ENCODE measurements at places on chromosomes 3 and 15.

DNA sequence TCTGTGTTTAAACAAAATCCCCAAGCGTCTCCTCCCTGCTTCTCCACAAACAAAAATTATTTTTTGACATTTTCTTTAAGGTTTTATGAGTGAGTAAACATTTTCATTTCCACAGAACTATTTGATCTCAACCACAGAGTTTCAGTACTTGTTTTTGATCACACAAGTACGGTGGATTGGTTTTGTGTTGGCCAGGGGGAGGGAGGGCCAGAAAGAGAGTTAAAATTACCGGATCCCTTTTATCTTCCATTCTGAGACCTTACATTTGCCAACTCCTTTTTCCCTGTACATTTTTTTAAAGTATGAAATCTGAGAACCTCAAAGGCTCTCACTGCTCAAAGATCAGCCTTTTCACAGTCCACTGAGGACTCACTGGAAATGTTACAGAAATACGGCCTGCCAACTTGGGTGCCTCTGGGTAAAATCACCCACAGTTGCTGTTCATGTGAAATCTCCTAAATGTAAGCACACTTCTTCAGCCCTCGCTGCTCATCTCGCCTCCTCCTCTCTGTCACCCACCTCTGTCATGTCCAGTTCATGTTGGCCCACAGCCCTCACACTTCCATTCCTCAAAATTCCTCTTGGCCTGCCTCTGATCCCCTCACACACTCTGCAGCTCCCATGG is 1.7 kb downstream of the HOMER2 start:
- H3K4me3 ChIP-seq: no peak overlapping the region
- no peaks in the 10 kb centered on the region for H3K4me1 ChIP-seq
- no peaks in the 10 kb centered on the region for H3K27me3 ChIP-seq
- DNase-seq: no peak
- no peak overlapping the region for H3K27ac ChIP-seq
- no peaks in the 10 kb centered on the region for H3K36me3 ChIP-seq

DNA sequence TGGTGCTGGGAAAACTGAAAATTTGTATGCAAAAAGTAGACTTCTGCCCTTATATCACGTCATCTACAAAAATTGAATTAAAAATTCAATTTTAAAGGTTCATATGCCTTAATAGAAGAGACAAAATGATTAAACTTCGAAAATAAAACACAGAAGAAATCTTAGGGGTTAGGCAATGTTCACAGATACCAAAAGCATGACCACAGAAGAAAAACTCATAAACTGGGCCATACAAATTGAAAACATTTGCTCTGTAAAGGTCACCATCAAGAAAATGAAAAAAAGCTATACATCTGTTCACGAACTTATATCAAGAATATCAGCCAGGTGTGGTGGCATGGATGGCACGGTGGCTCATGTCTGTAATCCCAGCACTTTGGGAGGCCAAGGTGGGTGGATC is 245.1 kb downstream of the PCCB start:
- no peak overlapping the region for H3K27ac ChIP-seq
- no peak for DNase-seq
- no peaks in the 10 kb centered on the region for H3K4me1 ChIP-seq
- peaks cover 2% of the 10 kb centered on the region for H3K36me3 ChIP-seq
- no peaks in the 10 kb centered on the region for H3K27me3 ChIP-seq
- H3K4me3 ChIP-seq: no peak overlapping the region

GRCh38 chr3:8563597-8563996 is 62.0 kb downstream of the LMCD1 start:
- no peaks in the 10 kb centered on the region for H3K27me3 ChIP-seq
- no peak overlapping the region for H3K4me3 ChIP-seq
- H3K27ac ChIP-seq: no peak overlapping the region
- DNase-seq: no peak
- peaks cover 14% of the 10 kb centered on the region for H3K36me3 ChIP-seq

DNA sequence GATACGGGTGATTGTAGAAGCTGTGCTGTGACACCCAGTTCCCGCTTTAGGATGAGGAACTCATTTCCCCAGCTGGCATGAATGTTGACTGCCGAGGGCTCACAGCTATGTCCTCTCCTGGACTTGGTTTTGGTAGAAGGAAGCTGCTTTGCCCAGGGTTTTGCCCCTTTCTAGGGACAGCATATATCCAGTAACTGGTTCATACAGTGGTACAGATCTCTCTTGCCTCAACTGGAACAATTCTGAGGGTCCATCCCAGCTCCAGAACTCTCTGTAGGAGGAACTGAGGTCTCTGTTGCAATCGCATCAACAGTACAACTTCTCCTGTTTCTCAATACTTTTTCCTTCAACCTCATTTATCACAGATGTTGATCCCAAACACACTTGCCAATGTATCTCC is 54.5 kb upstream of the FNDC3B start:
- H3K27ac ChIP-seq: no peak overlapping the region
- DNase-seq: no peak
- H3K27me3 ChIP-seq: no peaks in the 10 kb centered on the region
- H3K4me3 ChIP-seq: no peak overlapping the region
- H3K4me1 ChIP-seq: peaks cover 3% of the 10 kb centered on the region
- H3K36me3 ChIP-seq: no peaks in the 10 kb centered on the region

DNA sequence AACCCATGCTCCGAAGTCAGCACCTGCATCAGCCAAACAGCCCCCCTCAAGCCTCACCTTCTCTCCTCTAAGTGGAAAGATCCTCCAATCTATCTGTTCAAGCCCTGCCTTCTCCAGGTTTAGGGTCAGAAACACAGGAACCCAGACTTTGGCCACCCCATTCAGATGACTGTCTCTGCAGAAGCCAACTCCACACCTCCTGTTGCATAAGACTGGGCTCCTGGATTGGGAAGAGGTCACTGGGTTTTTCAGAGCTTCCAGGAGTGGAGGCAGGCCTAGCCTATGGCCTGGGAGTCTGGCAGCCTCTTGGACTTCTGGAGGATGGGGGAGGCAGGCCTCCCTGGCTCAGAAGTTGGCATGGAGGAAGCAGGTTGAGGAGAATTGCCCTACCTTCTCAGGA is 21.5 kb downstream of the CCDC33 start:
- no peaks in the 10 kb centered on the region for H3K36me3 ChIP-seq
- H3K4me1 ChIP-seq: peaks cover 13% of the 10 kb centered on the region
- H3K4me3 ChIP-seq: no peak overlapping the region
- H3K27ac ChIP-seq: no peak overlapping the region

GRCh38 chr3:72568083-72568482 is 280.2 kb downstream of the SHQ1 start:
- no peak overlapping the region for H3K27ac ChIP-seq
- no peak overlapping the region for H3K4me3 ChIP-seq
- no peak for DNase-seq
- no peaks in the 10 kb centered on the region for H3K27me3 ChIP-seq
- peaks cover 4% of the 10 kb centered on the region for H3K4me1 ChIP-seq
- H3K36me3 ChIP-seq: no peaks in the 10 kb centered on the region

DNA sequence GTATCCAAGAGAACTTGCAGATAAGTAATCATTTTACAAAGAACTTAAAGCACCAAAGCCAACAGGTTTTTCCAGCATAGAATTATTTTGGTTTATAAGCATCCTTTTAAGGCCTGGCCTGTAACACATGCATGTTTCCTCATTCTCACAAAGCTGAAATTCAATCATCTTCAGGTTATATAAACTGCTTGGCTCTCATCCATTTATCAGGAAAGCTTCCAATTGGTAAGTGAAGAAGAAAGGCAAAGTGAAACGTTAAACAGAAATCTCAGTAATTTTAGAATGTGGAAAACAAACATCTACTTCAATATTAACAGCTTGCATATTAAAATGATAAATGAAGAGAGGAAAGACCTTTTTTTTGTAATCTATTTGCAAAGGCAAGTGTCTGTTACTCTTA is 1.6 kb downstream of the SERP1 start:
- H3K36me3 ChIP-seq: peaks cover 21% of the 10 kb centered on the region
- DNase-seq: peak; percentile 35
- peak overlapping the region; percentile 97 for H3K27ac ChIP-seq
- H3K4me3 ChIP-seq: peak overlapping the region; percentile 93

- no peak overlapping the region for H3K27ac ChIP-seq
- H3K36me3 ChIP-seq: no peaks in the 10 kb centered on the region
- H3K27me3 ChIP-seq: no peaks in the 10 kb centered on the region
Observed at GRCh38 chr3:24937228-24937627, 442.6 kb upstream of the THRB start.

DNA sequence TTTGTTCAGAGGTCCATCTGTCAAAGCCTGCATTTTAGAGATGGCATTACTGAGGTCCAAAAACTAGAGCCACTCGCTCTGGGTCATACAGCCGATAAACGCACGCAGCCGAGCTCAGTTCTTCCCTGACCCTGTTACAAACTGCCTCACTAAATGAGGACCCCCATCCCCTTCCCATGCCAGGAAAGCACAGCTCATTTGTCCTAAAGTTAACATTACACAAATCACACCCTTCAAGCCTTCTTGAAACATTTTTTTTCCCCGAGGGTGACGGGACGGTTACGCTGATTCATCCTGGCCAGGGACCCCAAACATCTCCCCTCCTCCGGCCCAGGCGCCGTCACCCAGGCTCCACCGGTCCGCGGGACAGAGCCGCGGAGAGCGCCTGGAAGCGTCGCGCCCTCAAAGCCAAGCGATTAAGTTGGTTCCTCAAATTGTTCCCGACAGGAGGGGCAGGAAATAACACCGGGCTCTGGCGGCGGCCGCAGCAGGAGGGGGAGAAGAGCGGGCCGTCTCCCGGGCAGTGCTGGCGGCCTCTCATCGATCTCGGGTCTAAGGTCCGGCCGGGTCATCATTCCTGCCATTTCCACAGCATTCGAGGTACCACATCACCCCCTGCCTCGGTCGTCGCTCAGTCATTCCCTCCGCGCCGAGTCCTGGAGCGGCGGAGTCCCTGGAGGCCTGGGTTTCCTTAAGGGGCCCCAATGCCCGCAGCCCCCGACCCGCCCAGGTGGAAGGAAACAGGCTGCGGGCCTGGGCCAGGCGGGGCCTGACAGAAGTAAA is 619 bp upstream of the CMTM8 start:
- H3K4me1 ChIP-seq: peaks cover 13% of the 10 kb centered on the region
- DNase-seq: no peak
- H3K36me3 ChIP-seq: no peaks in the 10 kb centered on the region
- peak overlapping the region; percentile 50 for H3K4me3 ChIP-seq
- H3K27ac ChIP-seq: no peak overlapping the region

DNA sequence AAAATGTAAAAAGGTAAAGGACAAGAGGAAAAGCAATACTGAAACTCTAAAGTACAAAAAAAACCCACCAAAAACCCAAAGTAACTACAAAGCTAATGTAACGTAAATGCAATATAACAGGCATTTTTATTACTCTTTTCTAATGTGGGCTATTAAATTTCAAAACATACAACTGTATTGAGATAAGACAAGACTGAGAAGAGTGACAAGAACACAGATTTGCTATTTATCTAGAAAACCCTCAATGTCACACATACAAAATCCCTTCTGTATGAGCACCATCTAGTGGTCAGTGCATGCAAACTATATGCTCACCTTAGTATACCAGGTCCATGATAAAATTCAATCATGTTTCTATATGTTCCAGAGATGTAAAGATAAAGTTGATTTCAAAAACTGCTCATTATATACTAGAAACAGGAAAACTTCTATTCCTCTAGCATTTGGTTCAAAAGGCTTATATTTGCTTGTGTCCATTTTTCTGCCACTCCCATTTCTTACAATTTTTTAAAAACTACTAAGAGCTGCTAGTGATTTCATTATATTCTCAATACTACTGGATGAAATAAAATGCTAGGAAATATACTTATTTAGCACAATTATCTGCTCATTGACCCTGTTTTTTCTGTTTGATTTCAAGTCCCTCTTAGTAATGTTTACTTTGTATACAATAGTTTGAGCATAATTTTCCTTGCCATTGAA is 111.4 kb downstream of the DLG1 start:
- peaks cover 18% of the 10 kb centered on the region for H3K4me1 ChIP-seq
- H3K36me3 ChIP-seq: peaks cover 22% of the 10 kb centered on the region
- H3K27ac ChIP-seq: no peak overlapping the region
- H3K4me3 ChIP-seq: no peak overlapping the region

GRCh38 chr15:56812221-56812620 is 78.9 kb upstream of the ZNF280D start:
- H3K27ac ChIP-seq: no peak overlapping the region
- DNase-seq: no peak
- no peaks in the 10 kb centered on the region for H3K27me3 ChIP-seq
- H3K36me3 ChIP-seq: no peaks in the 10 kb centered on the region
- peaks cover 10% of the 10 kb centered on the region for H3K4me1 ChIP-seq

- no peak overlapping the region for H3K4me3 ChIP-seq
- H3K4me1 ChIP-seq: peaks cover 11% of the 10 kb centered on the region
Observed at GRCh38 chr3:101567528-101568317, 6.1 kb downstream of the TRMT10C start.

GRCh38 chr15:51737522-51738305 is at the start of gene LYSMD2:
Gene LYSMD2, minus strand, starts transcription at chr15:51737655. Its CDS starts 33 bp downstream, at chr15:51737622.
- peaks cover 5% of the 10 kb centered on the region for H3K4me1 ChIP-seq
- H3K4me3 ChIP-seq: peak within 1 kb of the TSS; percentile 66
- H3K36me3 ChIP-seq: no peaks in the 10 kb centered on the region
- H3K27me3 ChIP-seq: no peaks in the 10 kb centered on the region
- no peak for DNase-seq

- peaks cover 4% of the 10 kb centered on the region for H3K4me1 ChIP-seq
- no peaks in the 10 kb centered on the region for H3K36me3 ChIP-seq
- no peaks in the 10 kb centered on the region for H3K27me3 ChIP-seq
Observed at GRCh38 chr15:36757189-36757814, 177.9 kb downstream of the CDIN1 start.

- H3K36me3 ChIP-seq: no peaks in the 10 kb centered on the region
- H3K27ac ChIP-seq: no peak overlapping the region
- H3K27me3 ChIP-seq: no peaks in the 10 kb centered on the region
- no peak for DNase-seq
- H3K4me3 ChIP-seq: no peak overlapping the region
Observed at GRCh38 chr3:134772591-134772990, 22.5 kb upstream of the EPHB1 start.

GRCh38 chr15:81069909-81070308 is 64.2 kb upstream of the CFAP161 start:
- H3K27me3 ChIP-seq: no peaks in the 10 kb centered on the region
- H3K36me3 ChIP-seq: no peaks in the 10 kb centered on the region
- no peak for DNase-seq
- H3K4me3 ChIP-seq: no peak overlapping the region
- peaks cover 4% of the 10 kb centered on the region for H3K4me1 ChIP-seq

GRCh38 chr3:119146578-119147375 is 812 bp downstream of the TEX55 start:
- no peaks in the 10 kb centered on the region for H3K36me3 ChIP-seq
- H3K27me3 ChIP-seq: no peaks in the 10 kb centered on the region
- H3K4me1 ChIP-seq: no peaks in the 10 kb centered on the region

DNA sequence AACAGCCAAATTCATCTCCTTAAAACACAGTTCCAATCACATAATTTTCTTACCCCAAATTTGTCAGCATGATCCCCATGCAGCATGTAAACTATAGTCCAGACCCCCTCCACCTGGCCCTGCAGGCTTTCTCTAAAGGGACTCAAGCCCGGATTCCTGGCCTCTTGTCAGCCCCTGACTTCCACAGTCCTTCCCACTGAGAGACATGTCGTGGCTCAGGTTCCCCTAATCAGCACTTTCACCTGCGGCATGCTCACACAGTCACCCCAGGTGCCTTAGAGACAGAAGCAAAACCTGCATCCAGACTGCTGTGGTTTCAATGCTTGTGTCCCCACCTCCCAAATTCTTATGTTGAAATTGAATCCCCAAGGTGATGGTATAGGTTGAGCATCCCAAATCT is 372.7 kb upstream of the ATP10A start:
- no peaks in the 10 kb centered on the region for H3K36me3 ChIP-seq
- H3K27me3 ChIP-seq: no peaks in the 10 kb centered on the region
